ENCODE measurements at places on chromosomes 2 and 18.

DNA sequence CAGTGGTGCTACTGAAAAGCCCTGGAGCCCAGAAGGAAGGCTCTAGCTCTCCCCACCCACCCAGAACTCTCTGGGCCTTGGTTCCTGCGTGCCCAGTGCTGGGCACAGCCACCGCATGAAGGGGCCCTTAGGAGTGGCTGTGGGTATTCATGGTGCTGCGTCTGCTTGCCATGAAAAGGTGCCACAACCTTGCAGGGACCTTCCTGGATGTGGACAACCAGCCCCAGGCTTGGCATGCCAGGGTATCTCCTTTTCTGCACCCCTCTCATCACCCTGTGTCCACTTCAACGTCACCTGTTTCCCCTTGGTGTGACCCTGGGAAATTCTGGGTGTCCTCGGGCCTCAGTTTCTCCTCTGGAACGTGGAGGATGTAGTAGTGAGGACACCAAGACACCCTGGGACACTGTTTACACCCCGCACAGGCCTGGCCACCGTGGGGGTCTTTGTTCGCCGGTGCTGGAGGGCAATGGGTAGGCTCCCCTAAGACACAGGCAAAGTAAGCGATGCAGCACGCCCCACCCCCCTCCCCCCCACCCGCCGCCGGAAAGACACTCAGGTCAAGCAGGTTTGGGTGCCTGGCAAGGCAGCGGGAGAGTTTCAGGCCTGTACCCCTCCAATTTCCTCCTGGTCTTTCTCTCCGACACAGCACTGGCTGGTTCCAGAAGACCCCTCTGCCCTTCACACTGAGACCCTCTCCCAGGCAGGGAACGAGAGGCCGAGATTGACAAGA, 34.8 kb upstream of the TAF1B start:
- DNase-seq, result no peak

DNA sequence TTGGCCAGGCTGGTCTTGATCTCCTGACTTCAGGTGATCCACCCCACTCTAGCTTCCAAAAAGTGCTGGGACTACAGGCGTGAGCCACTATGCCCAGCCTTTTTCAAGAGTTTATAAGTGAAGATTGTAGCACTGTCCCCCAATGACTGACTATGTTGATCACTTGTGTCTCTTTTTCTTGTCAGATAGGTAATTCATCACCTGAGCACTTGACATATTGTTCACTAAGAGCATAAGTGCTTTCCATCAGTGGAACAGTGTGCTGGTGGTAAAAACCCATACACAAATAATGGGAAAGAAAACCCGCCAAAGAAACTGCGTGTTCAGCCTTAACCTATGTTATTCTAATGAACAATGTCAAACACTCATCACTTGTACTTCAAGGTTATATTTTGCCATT, 414.4 kb upstream of the CDH7 start:
- DNase-seq, result no peak

GRCh38 chr2:216559625-216560156, 61.0 kb downstream of the RPL37A start:
- no peak for DNase-seq

- no peak for DNase-seq
Observed at GRCh38 chr2:66447677-66448076, 12.8 kb downstream of the MEIS1 start.

DNA sequence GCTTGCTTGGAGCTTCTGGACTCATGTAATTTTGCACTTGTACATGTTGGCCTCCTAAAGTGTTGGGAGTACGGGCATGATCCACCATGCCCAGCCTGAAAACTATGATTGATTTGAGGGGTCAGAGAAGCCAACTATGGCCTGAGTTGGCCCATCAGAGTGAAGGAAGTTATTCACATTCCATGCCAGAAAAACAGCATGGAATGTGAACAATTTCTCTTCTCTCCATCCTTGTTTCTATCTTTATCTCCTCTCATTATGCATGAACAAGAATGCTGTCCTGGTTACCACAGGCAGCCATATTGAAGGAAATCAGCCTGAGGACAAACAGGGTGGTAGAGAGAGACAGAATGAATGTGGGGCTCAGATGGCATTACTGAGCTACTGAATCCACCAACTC, 3.5 kb upstream of the CD226 start:
- DNase-seq, result no peak

- no peak for DNase-seq
Observed at GRCh38 chr2:211429256-211429920, 873.0 kb downstream of the CPS1 start.

DNA sequence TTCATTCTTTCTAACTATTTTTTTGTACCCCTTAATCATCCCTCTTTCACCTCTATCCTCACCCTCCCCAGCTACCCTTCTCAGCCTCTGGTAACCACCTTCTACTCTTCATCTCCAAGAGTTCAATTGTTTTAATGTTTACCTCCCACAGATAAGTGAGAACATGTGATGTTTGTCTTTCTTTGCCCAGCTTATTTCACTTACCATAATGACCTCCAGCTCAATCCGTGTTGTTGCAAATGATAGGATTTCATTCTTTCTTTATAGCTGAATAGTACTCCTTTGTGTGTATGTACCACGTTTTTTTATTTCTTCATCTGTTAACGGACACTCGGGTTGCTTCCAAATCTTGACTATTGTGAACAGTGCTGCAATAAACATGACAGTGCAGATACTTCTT, 22.1 kb upstream of the TMEM37 start:
- no peak for DNase-seq

DNA sequence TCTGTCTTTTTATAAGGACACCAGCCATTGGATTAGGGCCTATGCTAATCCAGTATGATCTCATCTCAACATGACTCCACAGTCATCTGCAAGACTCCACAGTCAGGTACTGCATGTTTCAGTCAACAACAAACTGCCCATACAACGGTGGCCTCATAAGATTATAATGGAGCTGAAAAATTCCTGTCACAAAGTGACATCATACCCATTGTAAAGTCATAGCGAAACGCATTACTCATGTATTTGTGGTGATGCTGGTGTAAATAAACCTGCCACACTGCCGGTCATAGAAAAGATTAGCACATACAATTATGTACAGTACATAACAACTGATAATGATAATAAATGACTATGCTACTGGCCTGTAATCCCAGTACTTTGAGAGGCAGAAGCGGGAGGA, 102.2 kb downstream of the TEX51 start:
- DNase-seq, result no peak

GRCh38 chr2:136075476-136075875, 42.5 kb downstream of the CXCR4 start:
- no peak for DNase-seq

DNA sequence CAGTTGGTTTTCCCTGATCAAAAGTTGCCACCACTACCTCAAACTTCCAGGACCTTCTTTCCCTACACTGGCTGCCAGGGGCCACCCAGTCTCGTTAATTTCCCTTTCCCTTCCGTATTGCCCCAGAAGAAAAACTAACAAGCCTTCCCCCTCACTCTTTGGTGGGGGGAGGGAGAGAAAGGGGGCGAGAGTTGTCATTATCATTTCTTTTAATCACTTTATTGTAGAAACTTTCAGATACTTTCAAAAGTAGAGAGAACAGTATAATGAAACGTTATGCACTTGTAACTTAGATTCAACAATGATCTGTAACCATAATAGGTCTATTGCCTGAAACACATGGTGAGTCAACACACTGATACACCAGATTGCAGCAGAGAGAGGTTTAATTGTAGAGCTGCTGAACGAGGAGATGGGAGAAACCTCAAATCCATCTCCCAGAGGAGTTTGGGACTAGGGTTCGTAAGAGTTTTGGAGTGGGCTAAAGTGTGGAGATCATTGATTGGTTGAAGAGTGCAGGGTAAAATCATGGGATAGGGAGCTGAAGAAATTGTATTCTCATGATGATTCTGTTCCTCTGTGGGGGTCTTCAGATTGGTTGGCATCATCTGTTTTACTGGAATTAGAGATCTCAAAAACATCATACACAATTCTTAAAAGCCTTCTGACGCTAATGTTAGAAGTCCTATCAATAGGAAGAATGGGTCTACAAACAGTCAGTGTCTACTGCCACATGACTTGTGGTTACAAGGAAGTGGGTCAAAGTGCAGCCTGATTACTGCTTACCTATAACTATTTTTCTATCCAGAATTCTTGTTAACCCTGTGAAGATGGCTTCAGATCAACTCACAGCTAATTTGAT, 2.6 kb upstream of the RNF149 start:
- no peak for DNase-seq

DNA sequence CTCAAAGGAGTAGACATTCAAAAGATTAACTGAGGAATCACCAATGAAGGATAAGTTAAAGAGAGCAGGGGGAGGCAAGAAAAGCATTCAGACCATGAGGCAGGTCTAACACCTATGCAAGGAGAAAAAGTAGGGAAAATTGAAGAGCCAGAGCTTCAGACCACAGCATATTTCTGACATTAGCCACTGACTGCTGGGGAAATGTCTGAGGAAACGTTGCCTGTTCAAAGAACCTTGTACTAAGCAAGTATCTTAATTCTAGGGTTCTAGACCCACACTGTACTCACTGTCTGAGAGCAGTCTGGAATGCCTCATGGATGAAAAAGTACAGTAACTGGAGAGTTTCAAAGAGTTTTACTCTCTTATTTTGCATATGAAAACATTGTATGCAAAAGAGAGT, 39.5 kb upstream of the TFPI start:
- no peak for DNase-seq

DNA sequence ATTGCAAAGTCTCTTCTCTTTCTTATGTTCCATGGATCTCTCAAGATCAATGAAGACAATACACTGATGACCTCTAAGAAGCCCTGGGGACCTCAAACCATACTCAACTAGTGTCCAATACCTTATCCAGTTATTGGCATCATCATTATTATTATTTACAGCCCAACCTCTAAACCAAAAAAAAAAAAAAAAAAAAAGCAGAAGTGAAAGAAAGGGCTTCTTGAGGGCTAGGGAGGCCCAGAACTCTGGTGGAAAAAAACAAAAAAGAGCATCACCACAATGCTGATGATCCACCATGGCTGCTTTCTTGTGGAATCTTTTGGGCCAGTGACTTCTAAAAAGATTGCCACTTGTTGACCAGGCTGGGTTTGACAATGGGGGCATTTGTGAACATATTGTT, 324.9 kb downstream of the LPIN1 start:
- no peak for DNase-seq

GRCh38 chr2:135709992-135710391, 31.7 kb upstream of the UBXN4 start:
- DNase-seq, result peak; percentile 30

- no peak for DNase-seq
Observed at GRCh38 chr2:232537079-232537478, 2.4 kb upstream of the CHRNG start.

GRCh38 chr2:128307595-128307994, 11.1 kb downstream of the HS6ST1 start:
- no peak for DNase-seq

DNA sequence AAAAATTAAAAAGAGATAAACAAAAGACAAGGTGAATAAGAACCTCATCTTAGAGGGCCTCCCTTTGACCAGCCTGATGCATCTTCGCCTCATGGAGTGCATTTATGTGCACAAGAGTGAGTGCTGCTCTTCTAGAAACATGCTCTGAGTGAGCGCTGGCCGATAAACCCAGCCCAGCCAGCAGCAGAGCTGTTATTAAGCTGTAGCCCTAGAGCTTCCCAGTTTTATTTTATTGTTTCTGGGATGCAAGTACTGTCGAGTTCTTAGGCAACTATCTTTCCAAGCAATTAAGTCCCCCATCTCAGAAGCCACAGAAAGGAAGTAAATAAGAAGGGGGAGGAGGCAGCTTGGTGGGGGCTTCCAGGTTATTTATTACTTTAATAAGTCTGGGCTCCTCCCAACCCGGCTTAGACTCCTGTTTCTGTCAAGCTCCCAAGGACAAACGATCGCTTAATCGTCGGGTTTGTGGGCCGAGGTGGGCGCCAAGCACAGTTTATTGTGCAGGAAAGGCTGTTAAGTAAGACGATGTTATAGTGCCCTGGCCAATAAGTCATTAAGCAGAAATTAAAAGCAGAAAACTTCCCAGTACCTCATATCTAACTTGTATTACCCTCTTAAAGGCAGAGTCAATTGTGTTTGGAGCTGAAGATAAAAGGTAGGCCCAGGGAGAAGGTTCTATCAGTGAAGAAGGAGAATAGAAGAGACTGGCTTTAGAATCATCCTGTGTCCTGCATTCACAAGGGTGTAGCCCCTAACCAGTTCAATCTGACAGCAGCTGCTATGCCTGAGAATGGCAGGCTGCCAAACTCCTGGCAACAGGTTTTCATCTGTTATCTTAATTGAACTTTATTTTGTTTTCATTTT, 176.3 kb downstream of the PIK3C3 start:
- DNase-seq, result no peak

DNA sequence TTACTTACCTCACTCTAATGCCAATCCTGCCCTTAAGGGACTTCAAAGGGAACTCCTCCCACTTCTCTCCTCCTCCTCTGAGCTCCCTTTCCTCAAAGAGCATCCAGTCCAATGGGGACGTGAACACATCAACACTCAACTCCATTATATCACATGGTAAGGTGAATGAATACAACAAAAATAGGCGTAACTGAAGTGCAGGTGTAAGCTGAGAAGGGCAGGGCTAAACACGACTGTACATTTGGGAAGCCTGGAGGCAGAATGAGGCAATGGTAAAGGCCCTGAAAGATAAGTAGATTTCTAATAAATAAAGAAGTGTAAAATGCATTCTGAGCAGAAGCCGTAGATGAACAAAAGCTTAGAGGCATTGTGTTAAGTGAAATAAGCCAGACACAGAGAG, 226.1 kb upstream of the TRIB2 start:
- no peak for DNase-seq

DNA sequence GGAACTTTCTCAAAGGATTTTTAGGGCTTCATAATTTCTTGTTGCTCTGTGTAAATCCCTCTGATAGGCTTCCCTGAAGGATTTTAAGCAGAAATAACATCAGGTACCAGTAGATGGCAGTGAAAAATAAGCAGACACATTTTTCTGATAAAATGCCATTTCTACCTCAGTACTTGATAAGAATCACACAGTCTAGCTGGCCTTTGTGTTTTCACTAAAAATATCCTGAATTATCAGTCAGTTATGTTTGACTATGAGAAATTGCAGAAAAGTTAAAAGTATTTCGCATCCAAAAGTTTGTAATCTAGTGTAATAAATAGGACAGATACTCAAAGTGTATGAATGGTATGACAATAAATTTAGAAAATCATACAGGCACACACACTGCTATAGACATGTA, 68.7 kb downstream of the DNAJC10 start:
- DNase-seq, result no peak

- no peak for DNase-seq
Observed at GRCh38 chr18:67211646-67212045, 304.9 kb downstream of the DSEL start.
